ENCODE measurements at places on chromosomes 16 and 17. TPM values are rescaled to one million over a fixed set of nuclear protein-coding genes. Genes with fewer than 3 reads are reported as not detected.

The ZNF385C gene
- total RNA-seq = 0.51 TPM

The TM4SF5 gene
- total RNA-seq = not detected

The ABCC11 gene
- not detected for total RNA-seq

GRCh38 chr17:80511222-80512180 is 33.1 kb upstream of the RPTOR start:
- peaks cover 7% of the 10 kb centered on the region for H3K27me3 ChIP-seq
- no peak overlapping the region for H3K4me3 ChIP-seq
- H3K27ac ChIP-seq = no peak overlapping the region
- no peaks in the 10 kb centered on the region for H3K4me1 ChIP-seq

DNA sequence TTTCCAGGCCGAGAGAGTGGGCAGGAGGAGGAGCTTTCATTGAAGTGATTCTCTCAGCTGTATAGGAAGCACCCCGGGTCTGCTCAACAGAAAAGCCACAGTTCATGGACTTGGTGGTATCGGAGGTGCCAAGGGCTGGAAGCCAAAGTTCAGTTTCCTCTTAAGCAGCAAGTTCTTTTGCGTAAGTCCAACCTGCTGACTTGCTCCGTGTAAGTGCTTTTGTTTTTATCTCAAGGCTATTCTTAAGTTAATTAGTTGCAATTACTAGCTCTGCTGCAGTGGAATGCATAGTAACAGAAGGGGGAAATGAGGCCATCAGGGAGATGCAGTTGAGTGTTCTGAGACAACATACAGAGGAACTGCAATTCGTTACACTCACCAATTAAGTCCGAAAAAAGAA is 44.6 kb downstream of the SMIM36 start:
- DNase-seq = no peak
- H3K27ac ChIP-seq = no peak overlapping the region
- H3K4me3 ChIP-seq = no peak overlapping the region
- H3K4me1 ChIP-seq = peaks cover 5% of the 10 kb centered on the region

DNA sequence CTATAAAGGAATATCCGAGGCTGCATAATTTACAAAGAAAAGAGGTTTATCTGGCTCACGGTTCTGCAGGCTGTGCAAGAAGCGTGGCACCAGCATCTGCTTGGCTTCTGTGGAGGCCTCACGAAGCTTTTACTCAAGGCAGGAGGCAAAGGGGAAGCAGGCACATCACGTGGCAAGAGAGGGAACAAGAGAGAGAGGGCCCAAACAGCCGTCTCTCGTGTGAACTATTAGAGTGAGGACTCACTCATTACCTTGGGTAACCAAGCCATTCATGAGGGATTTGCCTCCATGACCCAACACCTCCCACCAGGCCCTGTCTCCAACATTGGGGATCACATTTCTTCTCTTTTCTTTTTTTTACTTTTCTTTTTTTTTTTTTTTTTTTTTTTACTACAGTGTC is 7.5 kb upstream of the ALKBH5 start:
- DNase-seq = no peak
- no peak overlapping the region for H3K27ac ChIP-seq
- no peak overlapping the region for H3K4me3 ChIP-seq

DNA sequence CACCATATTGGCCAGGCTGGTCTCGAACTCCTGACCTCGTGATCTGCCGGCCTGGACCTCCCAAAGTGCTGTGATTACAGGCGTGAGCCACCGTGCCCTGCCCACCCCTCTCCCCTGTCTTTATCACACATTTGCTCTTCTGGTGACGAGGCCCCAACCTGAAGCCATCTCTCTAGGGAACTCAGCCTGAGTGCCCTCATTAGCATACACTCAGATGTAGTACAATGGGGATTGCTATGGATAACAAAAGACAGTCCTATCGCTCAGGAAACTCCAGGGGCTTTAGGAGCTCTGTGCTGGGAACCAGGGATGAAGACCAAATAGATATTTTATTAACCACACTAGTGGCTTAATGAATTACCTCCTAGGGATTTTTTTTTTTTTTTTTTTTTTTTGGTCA is 100.7 kb downstream of the MARF1 start:
- H3K4me3 ChIP-seq = no peak overlapping the region
- no peaks in the 10 kb centered on the region for H3K4me1 ChIP-seq
- H3K27ac ChIP-seq = no peak overlapping the region
- DNase-seq = no peak

DNA sequence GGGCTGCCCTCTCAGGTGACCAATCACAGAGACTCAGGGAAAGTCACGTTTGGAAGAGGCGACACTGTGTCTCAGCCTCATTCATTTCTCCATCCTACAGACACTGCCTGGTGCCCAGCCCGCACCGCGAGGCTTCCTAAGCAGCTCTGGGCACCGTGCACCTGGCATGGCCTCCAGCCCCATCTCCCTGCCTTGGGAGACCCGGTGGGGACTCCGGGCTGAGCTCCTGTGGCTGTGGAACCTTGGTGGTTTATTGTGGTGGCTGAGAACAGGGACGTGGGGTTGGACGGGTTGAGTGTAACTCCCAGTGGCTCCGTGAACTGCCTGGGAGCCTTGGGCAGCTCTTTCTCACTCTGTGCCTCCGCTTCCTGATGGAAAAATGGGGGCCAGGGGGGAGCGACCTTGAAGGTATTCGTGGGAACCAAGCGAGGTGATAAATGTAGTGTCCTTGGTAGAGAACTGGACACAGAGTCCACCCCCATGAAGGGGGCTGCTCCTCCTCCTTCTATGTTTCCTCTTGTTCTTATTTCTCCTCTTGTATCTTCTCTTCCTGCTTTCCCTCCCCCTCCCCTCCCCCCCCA is 215.4 kb downstream of the SEC14L1 start:
- H3K27ac ChIP-seq = peak overlapping the region; percentile 37
- no peaks in the 10 kb centered on the region for H3K36me3 ChIP-seq
- peaks cover 70% of the 10 kb centered on the region for H3K4me1 ChIP-seq
- H3K4me3 ChIP-seq = no peak overlapping the region

DNA sequence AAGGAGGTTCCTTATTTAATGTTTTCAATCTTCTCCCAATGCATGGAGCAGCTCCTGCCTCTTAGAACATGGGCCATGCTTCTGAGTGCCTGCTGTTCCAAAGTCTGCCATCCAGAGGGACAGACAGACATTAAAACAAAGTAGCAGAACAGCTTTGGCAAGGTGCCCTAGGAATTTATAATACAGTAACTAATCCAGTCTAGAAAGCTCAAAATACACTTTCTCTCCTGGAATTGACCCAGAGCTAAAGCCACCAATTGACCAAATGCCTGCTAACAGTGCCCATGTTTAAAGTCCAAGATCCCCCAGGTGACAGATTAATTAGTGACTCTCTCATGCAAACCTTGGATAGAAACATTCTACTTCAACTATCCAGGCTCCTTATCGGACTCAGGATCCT is 11.1 kb upstream of the CHRNE start:
- H3K27me3 ChIP-seq = no peaks in the 10 kb centered on the region
- no peak overlapping the region for H3K4me3 ChIP-seq
- no peaks in the 10 kb centered on the region for H3K36me3 ChIP-seq
- H3K27ac ChIP-seq = no peak overlapping the region
- no peak for DNase-seq
- H3K4me1 ChIP-seq = peaks cover 7% of the 10 kb centered on the region

GRCh38 chr16:51153577-51154031 is 2.5 kb upstream of the SALL1 start:
- peaks cover 100% of the 10 kb centered on the region for H3K27me3 ChIP-seq
- no peak for DNase-seq
- peaks cover 44% of the 10 kb centered on the region for H3K4me1 ChIP-seq
- H3K4me3 ChIP-seq = no peak overlapping the region
- no peaks in the 10 kb centered on the region for H3K36me3 ChIP-seq

- no peak overlapping the region for H3K4me3 ChIP-seq
- no peaks in the 10 kb centered on the region for H3K4me1 ChIP-seq
- H3K27me3 ChIP-seq = no peaks in the 10 kb centered on the region
- no peak overlapping the region for H3K27ac ChIP-seq
Measured at GRCh38 chr16:23469814-23470213, 16.8 kb upstream of the COG7 start.

DNA sequence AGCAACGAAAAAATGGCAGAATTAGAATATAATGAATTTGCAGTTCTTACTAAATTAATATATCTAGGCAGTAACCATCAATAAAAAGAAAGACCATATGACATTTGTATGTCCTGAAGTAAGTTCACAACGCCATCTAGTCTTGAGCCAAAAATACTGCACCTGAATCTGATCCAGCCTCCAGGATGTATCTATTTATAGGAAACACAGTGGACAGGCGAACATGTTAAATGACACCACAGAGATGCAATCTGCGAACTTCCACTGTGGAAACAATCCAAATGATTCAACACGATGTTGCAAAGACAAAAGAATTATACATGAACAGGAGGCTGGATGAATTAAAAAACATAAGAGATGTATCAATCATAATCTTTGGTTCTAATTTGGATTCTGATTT is 197.6 kb downstream of the CDH13 start:
- no peaks in the 10 kb centered on the region for H3K27me3 ChIP-seq
- H3K4me3 ChIP-seq = no peak overlapping the region
- no peak overlapping the region for H3K27ac ChIP-seq
- no peaks in the 10 kb centered on the region for H3K4me1 ChIP-seq
- no peak for DNase-seq
- no peaks in the 10 kb centered on the region for H3K36me3 ChIP-seq

DNA sequence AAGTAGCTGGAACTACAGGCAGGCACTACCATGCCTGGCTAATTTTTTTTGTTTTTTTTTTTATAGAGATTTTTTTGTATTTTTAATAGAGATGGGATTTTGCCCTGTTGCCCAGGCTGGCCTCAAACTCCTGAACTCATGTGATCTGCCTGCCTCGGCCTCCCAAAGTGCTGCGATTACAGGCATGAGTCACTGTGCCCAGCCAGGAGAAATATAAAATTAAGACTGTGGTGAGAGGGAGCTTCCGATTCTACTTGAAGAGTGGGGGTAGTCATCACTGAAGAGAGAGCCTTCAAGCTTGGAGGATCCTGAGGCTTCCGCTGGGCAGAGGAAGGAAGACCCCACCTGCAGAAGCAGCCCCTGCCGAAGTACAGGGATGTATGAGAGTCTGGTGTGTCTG is 34.4 kb upstream of the RGS9 start:
- no peak for DNase-seq
- H3K27ac ChIP-seq = no peak overlapping the region

DNA sequence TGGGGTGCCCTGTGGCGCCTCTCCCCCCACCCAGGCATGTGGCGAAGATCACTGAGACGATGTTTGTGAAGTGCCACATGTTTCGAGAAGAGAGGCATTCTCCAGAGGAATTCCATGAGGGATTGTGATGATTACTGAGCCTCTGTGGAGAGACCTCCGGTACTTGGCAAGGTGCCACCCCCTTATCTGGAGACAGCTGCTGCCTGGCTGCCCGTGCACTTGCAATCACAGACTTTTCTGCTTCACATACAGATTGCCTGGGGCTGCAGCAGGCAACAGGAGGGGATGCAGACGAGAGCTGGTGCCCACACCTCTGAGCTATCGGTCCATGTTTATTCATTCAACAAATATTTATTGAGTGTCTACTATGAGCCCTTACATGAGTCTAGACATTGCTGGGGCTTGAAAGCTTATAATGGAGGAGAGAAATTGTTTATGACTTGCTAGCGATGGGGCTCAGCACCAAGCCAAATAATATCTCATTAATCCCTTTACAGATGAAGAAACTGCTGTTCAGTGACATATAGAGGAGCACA is 317.2 kb upstream of the ZFHX3 start:
- H3K4me3 ChIP-seq = no peak overlapping the region
- DNase-seq = no peak
- no peak overlapping the region for H3K27ac ChIP-seq
- H3K27me3 ChIP-seq = no peaks in the 10 kb centered on the region
- no peaks in the 10 kb centered on the region for H3K36me3 ChIP-seq

DNA sequence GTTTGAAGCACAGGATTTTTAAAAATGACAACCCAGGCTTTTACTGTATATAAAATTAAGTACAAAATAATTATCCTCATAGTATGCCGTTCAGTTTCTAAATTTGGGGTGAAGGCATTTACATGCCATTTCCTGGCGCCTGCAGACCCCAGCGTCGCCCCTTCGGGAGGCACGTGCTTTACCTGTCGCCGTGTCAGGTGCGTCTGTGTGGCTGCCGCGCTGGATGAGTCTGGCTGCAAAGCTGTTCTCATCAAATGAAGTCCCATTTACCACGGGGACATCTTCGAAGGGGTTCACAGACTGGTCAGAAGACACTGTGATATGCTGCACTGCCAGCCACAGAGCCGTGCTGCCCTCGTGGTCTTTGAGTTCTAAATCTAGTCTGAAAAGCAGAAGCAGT is 51.8 kb downstream of the CYB5D2 start:
- H3K27ac ChIP-seq = peak overlapping the region; percentile 58
- no peaks in the 10 kb centered on the region for H3K27me3 ChIP-seq
- DNase-seq = no peak
- no peak overlapping the region for H3K4me3 ChIP-seq
- H3K4me1 ChIP-seq = peaks cover 7% of the 10 kb centered on the region

DNA sequence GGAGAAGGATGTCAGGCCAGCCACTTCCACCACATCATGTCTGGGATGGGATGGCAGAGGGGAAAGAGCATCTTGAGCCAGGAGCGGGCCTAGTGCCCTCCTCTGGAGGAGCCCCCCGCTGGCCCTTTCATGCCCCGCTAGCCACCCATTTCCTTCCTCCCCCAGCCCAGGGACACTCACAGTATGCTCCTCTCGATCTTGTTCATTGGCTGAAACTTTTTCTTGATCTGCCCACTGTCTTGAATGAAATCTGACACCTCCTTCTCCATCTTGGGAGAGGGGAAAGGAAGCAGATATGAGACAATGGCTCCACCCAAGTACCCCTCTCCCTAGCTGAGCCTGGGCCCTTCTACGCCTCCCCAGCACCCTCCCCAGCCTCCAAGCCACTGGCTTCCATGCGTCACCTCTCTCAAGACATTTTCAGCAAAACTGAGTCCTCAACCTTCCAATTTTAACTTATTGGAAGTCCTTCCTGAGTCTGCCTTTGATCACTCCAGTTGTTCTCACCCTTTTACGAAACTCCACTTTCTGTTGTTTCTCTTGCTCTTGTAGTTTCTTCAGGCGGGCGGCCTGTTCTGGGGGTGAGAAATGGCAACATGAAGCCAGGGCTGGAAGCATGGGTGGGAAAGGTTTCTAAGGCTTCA is 7.2 kb downstream of the SPAG7 start:
- peaks cover 26% of the 10 kb centered on the region for H3K36me3 ChIP-seq
- peaks cover 7% of the 10 kb centered on the region for H3K4me1 ChIP-seq
- H3K27me3 ChIP-seq = no peaks in the 10 kb centered on the region
- no peak overlapping the region for H3K27ac ChIP-seq
- H3K4me3 ChIP-seq = no peak overlapping the region

DNA sequence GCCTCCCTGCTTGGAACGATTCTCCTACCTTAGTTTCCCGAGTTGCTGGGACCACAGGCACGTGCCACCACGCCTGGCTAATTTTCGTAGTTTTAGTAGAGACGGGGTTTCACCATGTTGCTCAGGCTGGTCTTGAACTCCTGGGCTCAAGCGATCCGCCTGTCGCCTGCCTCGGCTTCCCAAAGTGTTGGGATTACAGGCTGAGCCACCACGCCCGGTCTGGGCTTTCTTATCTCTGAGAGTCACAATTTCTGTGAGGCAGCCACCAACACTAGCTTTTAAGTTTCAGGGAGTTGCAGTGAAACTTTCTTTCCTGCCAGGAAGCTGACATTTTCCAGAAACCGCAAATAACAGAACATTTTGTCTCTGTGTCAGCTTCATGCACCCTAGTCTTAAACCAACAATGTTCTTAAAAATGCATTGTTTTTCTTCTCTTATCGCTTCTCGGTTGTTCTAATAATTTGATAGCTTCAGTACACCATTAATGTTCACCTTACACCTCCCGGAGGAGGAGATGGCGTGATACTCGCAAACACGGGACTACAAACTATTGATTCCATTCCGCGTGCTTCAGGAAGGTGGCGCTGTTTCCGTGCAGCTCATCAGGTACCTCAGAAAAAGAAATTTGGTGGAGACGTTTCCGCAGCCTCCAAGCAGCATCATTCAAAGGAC is 7.4 kb upstream of the DHRS7B start:
- peak overlapping the region; percentile 54 for H3K27ac ChIP-seq
- H3K27me3 ChIP-seq = no peaks in the 10 kb centered on the region
- H3K36me3 ChIP-seq = no peaks in the 10 kb centered on the region
- peak; percentile 89 for DNase-seq
